ENCODE measurements at places on chromosomes 4 and X. TPM values are rescaled to one million over a fixed set of nuclear protein-coding genes. Genes with fewer than 3 reads are reported as not detected.

The HPSE gene
- not detected for polyA plus RNA-seq

The NXF3 gene
- not detected for polyA plus RNA-seq

The CASP3 gene
- 60.6 TPM for polyA plus RNA-seq

The CXCL11 gene
- polyA plus RNA-seq = not detected

The TSPAN7 gene
- polyA plus RNA-seq = 41.4 TPM

The OTC gene
- not detected for polyA plus RNA-seq

The NUDT11 gene
- 17.6 TPM for polyA plus RNA-seq

The AWAT2 gene
- polyA plus RNA-seq = not detected

The L1CAM gene
- polyA plus RNA-seq = 1.4 TPM

The DCUN1D4 gene
- 28.2 TPM for polyA plus RNA-seq

The CT55 gene
- polyA plus RNA-seq = not detected

The CT83 gene
- not detected for polyA plus RNA-seq

The MAML3 gene
- 9.6 TPM for polyA plus RNA-seq

The CT45A10 gene
- not detected for polyA plus RNA-seq

The GPRASP3 gene
- 8.9 TPM for polyA plus RNA-seq

The CXCR3 gene
- not detected for polyA plus RNA-seq

The TASL gene
- polyA plus RNA-seq = not detected

The CCNA2 gene
- polyA plus RNA-seq = 16.0 TPM

The CXorf65 gene
- polyA plus RNA-seq = not detected

Data from cardiac muscle cell (in vitro differentiated cells and primary cell).